Cortex of kidney (tissue), 1 donor: ENCODE measurements at places on chromosomes 16 and 17.

DNA sequence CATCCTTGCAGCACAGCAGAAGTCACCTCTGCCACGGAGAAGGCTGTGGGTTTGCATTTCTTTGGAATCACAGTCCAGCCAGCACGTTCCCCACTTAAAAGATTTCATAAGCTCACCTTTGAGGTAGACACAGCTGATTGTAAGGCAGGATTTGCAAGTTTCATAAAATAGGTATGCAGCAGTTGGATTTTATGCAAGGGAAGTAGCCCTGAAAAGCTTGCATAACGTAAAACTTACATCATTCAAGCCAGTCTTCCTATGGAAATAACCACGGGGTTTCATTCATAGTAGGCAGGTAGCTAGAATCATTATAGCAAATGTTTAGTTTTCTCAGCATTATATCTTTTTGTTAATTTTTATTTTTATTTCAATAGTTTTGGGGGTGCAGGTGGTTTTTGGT, 49.8 kb upstream of the ARHGAP44 start:
- DNase-seq = no peak

GRCh38 chr17:50055055-50055425, 870 bp upstream of the ITGA3 start:
- DNase-seq = no peak

DNA sequence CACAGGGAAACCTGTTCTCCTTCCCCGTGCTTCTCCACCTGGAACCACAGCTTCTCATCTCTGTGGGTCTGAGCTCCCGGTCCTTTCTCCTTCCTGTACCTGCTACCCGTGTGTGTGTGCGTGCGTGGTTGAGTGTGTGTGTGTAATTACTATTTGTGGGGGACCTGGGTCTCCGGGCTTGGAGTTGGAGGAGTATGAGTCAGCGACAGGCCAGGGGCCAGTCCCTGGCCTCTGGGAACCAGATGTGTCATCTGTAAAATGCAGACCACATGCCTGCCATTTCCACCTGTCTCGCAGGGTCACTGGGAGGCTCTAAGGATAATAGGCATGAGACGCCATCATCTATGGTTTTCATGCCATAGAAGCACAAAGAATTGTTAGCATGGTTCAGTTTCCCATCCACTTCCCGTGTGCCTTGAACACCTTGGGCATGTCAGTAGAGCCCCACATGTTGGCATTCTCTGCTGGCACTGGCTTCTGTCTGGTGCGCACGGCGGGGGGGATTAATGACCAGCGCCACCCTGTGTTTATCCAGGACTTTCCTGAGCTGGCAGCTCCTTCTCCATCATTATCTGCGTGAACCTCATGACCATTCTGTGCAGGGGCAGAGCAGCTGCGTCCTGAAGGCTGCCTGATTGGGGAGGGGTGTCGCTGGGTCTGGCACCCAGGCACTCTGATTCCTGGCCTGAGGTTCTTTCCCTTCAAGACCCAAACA, 1.5 kb downstream of the ZNF205 start:
- DNase-seq = no peak

DNA sequence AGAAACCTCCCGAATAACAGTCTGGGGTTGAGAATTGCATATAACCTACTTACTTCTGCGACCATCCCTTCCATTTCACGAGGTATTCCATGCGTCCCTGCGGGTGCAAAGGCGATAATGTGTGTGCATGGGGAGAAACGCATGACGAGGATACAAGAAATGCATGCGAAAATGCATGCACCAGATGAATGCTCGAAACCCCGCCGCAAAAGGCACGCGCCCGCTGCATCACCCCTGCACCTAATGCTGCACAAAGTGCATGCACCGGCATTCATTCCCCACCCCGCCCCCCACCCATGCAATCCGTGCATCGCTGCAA, 474 bp downstream of the CBX8 start:
- no peak for DNase-seq

DNA sequence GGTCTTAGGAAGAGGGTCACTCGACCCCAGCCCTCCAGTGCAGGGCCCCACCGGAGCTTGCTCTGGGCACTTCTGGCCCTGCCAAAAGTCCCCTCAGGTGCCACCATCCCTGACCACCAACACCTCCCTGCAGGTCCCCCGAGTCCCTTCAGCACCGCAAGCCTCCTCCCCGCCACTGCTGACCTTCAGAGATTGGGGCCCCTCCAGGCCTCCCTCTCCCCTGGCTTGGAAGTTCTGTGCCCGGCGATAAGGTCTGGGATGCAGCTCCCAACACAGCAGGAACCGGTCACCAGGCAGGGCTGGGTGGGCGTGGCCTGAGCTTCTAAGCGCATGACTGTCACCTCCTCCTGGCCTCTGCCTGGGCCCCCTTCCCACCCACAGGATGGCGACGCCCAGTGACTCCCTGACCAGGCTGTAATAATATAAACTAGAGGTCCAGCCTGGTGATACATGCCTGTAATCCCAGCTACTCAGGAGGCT, 11.2 kb downstream of the PIEZO1 start:
- no peak for DNase-seq

DNA sequence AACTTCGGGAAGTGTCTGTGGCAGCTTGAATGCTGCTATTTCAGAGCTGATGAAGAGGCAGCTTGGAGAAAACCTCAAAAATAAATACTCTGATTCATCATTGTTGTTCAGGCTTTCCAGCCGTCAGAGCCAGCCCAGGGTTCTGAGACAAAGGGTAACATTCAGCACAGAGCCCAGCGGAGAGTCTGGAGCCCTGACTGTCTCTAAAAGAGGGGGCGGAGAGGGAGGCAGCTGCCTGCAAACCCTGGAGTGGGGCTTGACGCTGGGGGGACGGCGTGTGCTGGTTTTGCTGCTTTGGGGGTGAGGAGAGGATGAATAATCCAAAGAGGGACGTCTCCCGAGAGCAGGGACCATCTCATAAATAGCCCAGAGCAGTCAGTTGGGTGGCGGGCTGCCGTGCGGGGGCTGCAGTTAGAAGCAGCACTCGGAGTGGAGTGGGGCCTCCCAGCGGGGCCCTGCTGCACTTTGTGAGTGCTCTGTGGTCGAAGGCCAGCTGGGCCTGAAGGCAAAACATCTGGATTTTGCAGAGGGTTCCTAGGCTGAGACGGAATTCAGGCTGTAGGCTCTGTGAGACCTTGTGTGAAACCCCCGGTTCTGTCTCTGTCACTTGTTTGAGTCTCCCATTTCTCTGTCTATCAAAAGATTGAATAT, 237.8 kb downstream of the PRKCA start:
- no peak for DNase-seq

DNA sequence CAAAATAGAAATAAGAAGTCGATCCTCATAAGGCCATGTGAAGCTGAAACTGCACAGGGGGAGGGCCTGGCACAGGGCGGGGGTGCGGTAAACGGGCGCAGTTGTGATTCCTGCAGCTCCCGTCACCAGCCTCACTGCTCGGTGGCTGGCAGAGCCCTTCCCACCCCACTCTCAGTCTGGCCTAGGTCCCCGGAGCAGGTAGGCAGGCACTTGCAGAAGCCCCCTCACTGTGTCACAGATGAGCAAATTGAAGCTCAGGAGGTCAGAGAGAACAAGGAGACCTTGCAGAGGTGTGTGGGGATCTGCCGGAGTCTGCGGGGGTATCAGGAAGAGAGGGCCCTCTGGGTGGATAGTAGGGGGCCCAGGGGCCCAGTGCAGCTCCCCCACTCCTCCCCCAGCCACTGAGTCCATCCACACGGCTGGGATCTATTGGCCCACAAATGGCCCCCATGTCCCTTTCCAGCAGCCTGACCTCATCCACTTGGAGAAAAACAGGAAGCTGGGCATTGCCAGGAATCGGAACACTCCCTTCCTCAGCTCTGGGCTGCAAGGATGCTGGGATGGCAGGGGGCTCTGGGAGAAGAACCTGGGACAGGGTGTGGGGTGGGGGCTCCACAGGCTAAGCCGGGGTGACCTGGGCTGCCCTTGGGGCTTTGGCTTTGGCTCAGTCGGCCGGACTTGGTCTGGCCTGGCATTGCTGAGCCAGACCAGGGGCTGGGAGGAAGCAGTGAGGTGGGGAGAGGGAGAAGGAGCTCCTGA, 21.4 kb upstream of the MAP3K14 start:
- no peak for DNase-seq

GRCh38 chr17:17499402-17500145, 3.4 kb upstream of the RASD1 start:
- DNase-seq = no peak

DNA sequence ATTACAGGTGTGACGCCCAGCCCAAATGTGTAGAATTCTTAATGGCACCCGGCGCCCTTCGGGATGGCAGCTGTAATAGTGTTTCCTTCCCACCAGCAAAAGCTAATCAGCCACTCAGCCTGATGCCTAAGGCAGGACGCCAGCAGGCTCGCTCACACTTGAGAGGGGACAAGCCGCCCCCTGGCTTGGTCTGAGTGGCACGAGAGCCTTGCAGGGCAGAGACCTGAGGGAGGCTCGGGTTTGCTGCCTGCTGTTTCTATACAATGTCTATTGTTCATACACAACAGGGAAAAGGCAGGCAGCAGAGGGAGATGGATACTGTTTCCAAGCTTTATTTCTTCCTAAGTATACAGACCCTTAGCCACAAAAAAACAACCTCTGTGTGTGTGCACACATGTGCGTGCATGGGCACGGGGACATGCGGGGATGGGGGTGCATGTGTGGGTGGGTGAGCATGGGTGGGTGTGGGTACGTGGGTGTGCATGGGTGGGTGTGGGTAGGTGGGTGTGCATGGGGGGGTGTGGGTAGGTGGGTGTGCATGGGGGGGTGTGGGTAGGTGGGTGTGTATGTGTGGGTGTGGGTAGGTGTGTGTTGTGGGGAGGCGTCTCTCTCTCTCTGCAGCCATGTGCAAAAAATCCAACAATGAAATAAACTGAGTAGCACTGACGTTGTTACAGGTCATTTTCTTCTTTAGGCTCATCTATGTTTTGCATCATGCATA, 10.0 kb downstream of the SLC38A8 start:
- no peak for DNase-seq

DNA sequence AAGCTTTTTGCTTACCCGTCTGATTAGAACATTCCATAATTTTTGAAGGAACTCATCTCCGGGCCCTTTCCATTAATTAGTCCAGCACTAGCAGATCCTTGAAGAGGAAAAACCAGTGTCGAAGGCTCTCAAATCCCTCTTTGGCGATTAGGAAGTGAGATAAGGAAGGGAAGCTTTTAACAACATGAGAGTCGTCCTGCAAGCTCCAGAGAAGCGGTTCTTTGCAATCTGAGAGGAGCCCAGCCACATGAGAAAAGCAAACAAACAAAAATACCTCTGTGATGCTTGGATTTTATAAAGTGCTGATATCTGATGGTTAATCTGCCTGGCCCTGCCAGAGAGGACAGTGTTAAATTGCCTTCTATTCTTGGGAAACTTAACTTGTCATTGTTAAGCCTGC, 339.8 kb upstream of the SALL1 start:
- DNase-seq = no peak

DNA sequence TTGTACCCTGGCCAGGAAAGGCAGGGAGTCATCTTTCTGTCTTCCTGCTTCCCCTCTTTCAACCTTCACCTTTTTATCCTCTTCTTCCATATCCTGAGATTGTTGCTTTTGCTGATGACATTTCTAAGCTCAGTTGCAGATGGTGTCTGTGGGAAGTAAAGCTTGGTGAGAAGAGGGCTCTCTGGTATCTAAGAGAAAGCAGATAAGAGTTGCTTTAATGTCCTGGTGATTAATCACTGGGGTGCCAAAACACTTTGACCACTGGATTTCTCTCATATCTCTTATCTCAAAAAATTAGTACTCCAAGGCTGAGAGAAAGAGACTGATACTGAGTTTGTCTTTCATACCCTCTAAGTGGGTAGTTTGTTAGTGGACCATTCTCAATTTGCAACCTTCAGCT, 71.3 kb downstream of the NEUROD2 start:
- DNase-seq = no peak

DNA sequence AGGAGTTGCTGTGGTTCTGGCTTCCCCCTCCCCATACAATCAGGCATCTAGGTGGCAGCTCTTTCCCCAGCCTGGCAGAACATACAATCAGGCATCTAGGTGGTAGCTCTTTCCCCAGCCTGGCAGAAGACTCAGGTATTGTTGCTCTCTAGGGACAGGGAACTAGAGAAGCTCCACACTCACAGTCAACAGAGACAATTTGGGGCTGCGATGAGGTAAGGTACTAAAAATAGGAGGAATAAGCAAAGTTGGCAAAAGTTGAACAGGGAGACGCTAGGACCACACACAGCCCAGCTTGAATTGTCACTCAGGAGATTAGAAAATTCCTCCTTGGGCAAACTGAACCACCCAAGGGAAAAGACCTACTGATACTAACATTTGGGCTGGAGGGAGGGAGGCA, 315.5 kb upstream of the CDH5 start:
- DNase-seq = no peak

DNA sequence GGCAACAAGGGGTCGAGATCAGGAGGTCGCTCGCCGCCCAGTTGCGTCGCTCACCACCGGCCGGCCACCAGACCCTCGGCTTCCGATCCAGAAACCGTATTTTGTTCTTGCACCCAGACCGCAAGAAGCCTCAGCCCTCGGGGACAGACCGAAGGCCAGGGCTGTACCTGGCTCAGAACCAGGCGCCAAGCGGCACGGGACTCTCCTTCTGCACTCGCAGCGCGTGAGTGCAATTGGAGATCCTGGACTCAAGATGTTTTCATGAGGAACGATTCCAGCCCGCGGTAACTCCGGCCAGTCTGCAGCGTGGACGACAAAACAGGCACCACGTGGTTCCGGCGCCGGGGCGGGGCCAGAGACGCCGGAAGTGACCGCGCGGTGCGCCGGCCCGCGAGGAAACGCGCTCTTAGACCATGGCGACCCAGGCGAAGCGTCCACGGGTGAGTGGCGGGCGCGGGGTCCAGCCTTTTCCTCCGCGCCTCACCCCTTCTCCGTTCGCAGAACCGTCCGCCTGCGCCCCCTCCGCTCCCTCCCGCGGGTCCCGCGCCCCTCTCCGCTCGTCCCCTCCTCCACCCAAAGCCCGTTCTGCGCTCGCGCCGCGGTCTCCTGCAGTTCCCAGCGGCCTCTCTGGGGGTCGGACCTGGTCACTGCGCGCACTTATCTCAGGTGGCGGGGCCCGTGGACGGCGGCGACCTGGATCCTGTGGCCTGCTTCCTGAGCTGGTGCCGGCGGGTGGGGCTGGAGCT, at the start of gene SETD6:
TSS of gene SETD6 (plus strand) at position 393 of the 746 bp plus-strand sequence. CDS start at position 414, 21 bp downstream.
- DNase-seq = no peak

DNA sequence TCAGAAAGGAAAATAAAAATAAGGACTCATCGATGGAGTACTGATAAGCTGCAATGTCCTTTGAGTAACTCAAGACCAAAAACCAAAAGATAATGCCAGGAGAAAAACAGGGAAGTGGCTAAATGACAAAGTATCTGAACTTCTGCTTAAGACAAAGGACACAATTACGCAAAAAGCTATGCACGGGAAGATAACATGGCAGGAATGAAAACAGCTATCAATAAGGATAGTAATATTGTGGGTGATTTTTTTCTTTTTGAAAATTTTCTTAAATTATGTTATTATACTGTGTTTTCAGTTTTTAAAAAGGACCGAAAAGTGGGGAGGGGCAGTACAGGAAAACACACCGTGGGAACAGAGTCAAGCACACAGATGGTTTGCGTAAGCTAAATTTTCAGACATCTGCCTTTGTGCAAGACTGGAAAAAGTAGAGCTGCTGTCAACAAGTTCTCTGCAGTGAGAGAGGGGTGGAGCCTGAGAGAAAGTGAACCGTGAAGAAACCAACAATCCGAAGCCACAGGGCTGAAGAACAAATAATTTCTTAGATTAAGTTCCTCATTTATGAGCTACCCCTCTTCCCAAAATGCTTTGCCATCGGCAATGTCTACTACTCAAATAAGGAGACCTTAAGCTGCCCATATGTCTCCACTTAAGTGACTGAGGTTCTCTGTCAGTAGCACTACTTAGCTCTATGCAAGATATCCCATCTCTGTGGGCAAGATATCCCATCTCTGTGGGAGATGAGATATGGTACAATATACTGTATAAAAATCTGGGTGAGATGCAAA, 99.9 kb upstream of the CORO6 start:
- DNase-seq = no peak
